Activated CD4-positive, alpha-beta T cell treated with anti-CD3 and anti-CD28 coated beads, Interleukin-2, Interleukin-6, amounts not matched to agents 100 ng/mL and 50 ng/mL, durations not matched to agents 16 hours and 8 hours (primary cell): ENCODE measurements at places on chromosomes 6 and 20.

DNA sequence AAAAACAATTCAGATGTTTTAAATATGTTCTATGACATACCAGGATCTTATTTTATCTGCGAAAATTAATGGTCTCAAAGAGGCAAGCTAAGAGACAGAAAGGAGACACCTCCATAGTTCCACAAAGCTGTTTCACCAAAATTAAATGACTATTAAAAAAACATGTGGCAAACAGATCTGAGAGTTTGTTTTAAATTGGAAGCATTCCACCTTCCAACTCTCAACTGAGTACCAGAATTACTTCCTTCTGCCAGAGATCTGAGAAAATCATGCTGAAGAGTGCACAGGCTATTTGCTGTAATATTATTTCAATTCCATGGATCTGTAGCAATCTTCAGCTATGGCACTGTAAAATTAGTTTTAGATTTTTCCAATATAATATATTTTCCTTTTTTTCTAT, 669.5 kb upstream of the MARCKS start:
- no peak for DNase-seq

- DNase-seq: no peak
Observed at GRCh38 chr6:13480631-13481501, 6.5 kb downstream of the GFOD1 start.

DNA sequence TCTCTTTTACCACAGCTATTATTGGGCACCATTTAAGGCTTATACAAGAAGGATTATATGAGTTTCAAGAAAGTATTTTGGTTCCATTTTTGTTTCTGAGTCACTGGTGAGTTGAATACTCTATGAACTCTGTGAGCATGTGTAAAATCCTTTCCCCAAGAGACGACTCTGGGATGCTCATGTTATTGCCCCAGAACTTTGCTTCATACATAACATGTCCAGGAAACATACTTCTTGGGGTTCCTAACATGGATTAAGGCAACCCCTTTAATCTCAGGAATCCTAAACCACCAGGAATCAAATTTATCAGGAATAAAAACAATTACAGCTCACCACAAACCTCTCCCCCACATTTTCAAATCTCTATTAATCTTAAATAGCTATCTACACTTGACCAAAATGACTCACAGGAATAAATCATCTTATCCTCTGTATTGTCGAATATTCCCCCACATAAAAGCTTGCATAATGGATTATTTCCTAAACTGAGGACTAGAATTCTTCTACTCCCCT, 117.5 kb upstream of the COL21A1 start:
- no peak for DNase-seq

GRCh38 chr6:162719528-162719927, 8.0 kb downstream of the PRKN start:
- DNase-seq: no peak

DNA sequence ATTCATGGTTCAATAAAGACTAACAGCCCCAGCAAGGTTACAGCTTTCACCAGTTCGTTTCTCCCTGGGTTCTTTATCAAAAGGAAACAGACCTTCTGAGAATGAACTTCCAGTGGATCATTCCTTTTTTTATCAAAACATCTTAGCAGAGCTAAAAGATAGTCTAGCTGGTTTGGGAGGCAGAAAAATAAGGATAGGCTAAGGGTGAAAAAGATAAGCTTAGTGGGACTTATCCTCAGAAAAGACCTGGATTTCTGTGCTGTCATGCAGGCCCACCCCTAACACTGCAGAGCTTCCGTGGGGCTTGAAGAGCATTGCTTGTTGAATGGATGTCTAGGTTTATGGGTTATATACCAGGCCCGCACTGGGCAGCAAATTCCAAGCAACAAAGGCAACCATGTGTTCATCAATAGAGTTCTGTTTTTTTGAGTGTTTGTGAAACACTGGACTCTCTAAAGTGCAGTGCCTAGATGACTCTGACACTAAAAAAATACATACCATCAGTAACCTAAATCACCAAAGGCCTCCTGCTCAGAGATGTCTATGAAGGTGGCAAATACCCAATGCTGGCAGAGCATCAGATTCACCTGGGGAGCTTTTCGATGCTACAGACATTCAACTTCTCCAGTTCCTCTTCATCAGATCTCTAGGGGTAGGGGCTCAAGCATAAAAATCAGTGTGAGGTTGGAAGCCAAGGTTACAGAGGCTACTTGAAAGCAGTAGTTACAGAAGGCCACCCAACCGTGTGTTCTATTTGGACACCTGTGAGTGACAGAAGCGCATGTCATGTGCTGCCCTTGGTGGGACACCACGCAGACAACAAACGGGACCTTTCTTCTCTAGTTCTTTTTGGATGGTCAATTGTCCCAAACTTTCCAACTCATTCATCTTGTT, 53.0 kb downstream of the TNFAIP3 start:
- no peak for DNase-seq
